ENCODE measurements at places on chromosomes 3 and 15.

DNA sequence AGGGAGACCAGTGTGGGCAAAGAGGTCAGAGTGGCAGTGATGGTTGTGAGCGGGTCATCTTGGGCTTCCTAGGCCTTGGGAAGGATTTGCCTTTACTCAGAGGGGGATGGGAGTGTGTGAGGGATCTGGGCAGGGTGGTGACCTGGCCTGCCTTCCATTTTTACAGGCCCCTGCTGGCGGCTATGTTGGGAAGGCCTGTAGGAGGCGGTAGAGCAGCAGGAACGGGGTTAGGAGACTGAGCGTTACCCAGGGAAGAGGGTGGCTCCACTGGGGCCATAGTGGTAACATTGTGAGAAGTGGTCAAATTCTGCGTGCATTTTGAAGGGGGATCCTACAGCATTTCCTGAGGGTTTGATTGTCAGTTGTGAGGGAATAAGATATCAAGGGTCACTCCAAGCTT lies 307.3 kb upstream of the CTDSPL start:
- DNase-seq, result no peak

DNA sequence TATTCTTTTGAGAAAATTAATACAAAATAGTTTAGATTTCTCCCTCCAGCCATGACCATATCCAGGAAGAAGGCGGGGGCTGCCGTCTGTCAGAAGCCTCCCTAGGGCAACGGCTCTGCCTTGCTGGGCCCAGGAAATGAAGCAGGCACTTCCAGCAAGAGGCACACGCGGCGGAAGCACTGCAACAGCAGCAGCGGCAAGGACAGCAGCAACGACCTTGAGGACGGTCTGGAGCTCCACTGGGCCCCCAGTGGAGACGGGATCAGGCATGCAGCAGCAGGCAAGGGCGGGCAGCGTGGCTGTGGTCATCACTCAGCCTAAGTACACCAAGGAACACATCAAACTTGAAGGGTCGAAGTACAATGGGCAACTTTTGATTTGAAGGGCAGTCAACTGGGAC lies 61.3 kb upstream of the EPHA6 start:
- DNase-seq, result no peak

- no peak for DNase-seq
Observed at GRCh38 chr3:171813897-171814460, 3.7 kb upstream of the PLD1 start.

- no peak for DNase-seq
Observed at GRCh38 chr3:33063651-33064051, 33.3 kb downstream of the GLB1 start.

DNA sequence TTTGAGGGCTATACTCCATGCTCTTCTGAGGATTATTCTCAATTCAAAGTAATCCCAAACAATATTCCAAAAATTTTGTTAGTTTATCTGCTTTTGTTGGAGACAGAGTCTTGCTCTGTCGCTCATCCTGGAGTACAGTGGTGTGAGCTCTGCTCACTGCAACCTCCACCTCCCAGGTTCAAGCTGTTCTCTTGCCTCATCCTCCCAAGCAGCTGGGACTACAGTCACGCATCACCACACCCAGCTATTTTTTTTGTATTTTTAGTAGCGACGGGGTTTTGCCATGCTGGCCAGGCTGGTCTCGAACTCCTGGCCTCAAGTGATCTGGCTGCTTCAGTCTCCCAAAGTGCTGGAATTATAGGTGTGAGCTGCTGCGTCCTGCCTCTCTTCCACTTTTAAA lies 39.1 kb downstream of the MEF2A start:
- DNase-seq, result no peak

GRCh38 chr3:134437211-134437752 lies 48.5 kb downstream of the ANAPC13 start:
- DNase-seq, result no peak
